Activated T-cell treated with anti-CD3 and anti-CD28 coated beads for 4 hours (primary cell): ENCODE measurements at places on chromosomes 11 and 22.

DNA sequence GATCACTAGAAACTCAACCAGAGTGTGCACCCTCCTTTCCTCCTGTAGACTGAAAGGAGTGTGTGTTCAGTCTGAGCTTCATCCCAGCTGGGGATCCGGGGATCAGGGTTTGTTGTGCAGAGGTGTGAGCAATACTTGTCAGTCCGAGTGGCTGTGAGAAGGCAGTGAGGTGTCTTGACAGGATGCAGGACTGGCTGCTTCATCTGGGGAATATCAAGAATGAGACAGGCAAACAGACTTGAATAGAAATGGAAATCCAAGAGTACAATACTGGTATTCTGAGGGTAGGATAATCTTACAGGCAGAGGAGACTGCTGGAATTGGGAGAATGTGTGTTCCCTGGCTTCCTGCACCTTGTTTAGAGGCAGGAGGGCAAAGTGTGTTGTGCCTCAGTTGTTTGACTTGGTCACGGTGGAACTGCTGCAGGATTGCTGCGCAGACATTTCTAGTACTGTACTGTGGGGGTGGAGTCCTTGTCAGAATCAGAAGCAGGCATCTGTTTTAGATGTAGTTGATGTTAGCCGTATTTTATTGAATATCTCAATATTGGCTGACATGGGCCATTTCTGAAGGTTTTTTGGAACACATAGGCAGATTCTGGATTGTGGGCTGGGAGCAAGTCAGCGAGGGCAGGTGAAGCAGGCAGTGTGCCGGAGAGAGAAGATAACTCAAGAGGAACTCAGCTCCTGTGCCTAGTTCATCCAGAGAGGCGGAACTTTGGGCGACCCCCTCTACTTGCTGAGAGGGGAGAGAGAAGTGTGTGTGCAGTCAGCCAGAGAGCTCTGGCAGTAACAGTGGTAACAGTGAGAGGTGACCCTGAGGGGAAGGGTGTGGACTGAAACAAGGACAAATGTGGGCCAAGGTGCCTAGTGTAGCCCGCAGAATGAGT lies 27.1 kb upstream of the GRK2 start:
- DNase-seq = no peak

DNA sequence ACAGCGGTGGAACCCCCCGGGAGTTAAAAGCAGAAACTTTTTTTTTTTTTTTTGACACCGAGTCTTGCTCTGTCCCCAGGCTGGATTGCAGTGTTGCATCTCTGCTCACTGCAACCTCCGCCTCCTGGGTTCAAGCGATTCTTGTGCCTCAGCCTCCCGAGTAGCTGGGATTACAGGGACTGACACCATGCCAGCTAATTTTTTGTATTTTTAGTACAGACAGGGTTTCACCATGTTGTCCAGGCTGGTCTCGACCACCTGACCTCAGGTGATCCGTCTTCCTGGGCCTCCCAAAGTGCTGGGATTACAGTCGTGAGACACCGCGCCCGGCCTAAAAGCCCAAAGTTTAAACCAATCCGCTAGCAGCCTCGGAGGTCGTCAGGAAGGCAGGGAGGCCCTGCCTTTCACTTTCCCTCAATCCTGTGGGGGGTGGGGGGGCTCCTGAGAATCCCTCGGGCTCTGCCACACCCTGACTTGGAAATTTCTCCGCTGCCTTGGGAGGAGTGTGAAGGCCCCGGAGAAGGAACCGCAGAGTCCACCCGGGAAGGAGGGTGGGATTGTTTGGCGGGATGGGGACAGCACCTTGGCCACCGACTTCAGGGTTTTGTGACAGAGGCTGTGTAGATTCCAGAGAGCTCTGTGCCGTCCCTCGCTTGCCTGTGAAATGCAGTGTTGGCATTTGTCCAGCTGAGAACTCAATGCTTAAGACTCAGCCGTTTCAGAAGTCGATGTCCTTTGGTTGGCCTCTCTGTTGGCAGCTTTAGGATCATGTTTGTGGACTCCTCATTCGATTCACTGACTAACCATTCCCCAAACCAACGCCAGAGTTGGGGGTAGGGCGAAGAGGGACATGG lies 1.0 kb downstream of the ARHGAP8 start:
- DNase-seq = no peak

DNA sequence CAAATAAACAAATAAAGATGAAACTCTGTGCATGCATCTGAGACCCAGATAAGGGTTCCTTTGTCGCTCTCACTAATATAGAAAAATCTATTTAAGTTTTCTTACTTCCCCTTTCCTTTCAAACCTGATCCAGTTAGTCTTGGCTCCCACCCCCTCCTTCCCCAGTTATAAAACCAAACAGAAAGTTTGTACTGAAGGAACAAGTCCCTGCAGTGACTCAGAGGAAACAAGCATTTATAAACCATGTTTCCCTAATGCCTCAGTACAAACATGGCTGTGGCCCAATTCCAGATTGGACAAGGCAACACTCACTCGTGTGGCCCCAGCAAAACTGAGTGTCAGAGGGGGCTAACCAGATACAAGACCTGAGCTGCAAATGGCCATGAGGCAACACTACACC lies 65.5 kb upstream of the ARHGAP20 start:
- DNase-seq = no peak

GRCh38 chr11:19828382-19829108 lies 115.9 kb downstream of the NAV2 start:
- no peak for DNase-seq

- no peak for DNase-seq
These were observed 14.0 kb downstream of the CRKL start for GRCh38 chr22:20931126-20931654.

- no peak for DNase-seq
These were observed 815.9 kb downstream of the KCNA4 start for GRCh38 chr11:29200791-29201562.

DNA sequence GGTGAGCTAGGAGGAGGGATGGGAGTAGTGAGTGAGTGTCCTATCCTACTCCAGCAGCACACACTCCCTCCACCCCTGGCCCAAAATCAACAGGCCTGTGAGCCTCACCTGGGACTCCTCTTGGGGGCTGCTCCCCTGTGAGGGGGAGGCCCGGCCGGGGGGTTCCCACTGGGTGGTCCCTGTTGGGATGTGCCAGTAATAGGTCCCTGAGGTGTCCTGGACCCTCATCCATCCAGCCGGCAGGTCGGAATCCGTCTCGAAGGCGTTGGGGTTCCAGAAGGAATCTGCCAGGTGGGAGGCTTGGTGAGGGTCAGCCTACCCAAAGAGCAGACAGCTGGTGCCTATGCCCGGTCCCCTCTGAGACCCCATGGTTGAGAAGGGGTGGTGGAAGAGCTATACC lies 13.3 kb downstream of the SMPD1 start:
- no peak for DNase-seq

DNA sequence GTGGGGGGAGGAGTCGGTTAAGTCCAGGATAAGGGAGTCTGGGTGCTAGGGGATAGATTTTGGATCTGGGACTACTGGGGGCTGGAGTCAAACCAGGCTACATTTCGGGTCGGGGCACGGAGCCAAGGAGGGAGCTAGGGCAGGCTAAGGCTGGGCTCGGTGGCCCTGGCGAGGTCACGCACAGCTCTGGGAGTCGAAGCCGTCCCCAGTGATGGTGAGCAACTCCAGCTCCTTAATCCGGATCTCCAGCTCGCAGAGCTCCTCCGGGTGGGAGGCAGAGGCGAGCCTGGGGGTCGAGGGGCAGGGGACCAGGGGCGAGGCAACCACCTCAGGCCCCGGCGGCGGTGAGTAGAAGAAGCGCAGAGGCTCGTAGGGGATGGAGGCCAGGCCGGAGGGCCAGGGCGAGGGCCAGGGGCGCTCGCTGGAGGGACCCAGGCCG lies 544 bp downstream of the C11orf91 start:
- no peak for DNase-seq

DNA sequence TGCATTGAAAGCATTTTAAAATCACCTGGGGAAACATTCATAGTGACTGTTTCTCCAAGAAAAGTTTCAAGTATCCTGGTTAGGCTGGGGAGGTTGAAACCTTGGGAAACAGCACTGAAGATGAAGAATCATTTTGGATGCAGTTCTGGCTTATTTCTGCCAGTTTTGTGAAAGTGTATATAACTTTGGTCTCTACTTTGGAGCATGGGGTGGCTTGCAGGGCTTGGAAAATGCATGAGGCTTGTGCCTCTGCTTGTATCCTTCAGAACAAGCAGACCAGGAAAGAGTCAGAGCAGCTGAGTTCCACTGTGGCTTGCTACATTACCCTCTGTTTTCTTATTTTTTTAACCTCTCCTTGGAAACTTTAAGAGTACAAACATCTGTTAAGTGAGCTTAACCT lies 19.5 kb downstream of the SLC5A12 start:
- no peak for DNase-seq

DNA sequence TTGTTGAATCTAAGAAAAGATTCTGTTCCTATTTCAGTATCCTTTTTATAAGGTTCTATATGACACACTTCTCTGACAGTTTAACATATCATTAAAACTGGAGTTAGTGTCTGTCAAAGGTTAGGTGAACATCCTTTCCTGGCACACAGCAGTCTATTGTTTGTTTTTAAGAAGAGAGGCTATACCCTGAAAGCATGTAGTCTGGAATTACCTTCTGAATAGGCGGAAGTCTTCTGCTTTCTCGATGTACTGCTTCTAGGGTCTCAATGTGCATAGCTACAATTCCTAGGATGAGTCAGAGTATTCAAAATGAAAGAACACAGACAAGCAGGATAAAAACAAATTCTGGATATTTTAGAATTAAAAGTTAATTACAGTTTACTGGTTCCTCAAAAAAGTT lies 188.6 kb downstream of the SWAP70 start:
- DNase-seq = no peak

DNA sequence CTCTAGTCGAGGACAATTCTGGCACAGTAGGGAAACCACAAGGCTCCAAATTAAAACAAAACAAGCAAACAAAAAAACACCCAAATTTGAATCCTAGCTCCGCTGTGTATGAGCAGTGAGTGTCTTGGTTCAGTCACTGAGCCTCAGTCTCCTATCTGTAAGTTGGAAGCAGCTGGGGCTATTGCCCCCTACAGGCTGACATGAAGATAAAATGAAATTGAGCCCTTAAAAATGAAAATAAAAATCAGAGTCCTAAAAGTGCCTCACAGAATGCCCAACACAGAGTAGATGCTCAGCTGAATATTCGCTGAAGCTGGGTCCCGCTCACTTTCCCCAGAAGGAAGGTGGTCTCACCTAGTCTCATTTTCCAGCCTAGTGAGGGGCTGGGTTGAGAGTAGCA lies 65.2 kb downstream of the PDE2A start:
- DNase-seq = no peak

DNA sequence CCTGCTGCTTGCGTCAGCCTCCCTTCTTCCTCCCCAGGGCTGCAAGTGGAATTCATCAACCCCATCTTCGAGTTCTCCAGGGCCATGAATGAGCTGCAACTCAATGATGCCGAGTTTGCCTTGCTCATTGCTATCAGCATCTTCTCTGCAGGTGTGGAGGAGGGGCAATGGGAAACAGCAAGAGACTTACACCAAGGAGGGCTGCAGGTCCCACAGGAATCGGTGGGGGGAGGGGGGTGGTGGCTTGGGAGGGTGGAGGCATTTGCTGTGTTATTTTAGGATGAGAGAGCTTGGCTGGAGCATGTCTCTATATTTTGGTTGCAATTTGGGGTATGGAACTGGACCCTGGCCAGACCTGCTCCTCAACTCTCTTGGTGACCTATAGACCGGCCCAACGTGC lies 2.1 kb upstream of the MADD start:
- no peak for DNase-seq

DNA sequence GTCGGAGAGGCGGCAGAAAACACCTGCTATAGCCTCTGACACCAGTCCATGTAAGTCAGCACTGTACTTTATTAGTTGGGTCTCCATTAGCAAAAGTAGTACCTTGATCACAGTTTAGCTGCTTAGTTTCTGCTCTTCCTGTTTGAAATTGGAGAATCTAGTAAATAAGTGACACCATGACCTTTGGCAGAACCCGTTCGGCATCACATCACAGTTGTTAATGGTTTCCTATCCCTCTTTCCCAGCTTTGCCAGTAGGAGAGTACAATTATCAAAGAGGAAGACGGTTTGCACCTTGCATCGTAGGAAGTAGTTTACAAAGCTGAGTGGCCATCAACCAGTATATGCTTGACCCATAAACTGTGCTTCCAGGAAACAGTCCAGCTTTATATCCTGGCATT lies 101.8 kb downstream of the TRIM44 start:
- no peak for DNase-seq
